ENCODE measurements at places on chromosomes 12 and 14.

DNA sequence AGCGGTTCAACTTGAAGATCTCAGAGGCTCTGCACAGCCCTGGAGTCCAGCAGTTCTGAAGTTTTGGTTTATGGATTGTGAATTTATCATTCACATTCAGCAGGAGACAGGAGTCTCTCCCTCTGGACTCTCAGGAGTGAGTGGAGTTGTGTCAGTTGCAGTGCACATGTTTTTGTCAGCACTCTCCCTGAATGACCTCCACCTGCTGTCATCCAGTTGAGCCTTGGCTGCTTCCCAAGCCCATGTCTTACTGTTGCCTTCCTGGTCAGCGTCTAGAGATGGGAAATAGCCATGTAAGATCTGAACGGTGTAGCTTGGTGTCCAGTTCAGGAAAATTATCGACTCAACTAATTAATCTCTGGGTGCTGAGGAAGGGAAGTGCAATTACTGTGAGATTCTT, 133.2 kb downstream of the PRKCH start:
- no peak for DNase-seq

DNA sequence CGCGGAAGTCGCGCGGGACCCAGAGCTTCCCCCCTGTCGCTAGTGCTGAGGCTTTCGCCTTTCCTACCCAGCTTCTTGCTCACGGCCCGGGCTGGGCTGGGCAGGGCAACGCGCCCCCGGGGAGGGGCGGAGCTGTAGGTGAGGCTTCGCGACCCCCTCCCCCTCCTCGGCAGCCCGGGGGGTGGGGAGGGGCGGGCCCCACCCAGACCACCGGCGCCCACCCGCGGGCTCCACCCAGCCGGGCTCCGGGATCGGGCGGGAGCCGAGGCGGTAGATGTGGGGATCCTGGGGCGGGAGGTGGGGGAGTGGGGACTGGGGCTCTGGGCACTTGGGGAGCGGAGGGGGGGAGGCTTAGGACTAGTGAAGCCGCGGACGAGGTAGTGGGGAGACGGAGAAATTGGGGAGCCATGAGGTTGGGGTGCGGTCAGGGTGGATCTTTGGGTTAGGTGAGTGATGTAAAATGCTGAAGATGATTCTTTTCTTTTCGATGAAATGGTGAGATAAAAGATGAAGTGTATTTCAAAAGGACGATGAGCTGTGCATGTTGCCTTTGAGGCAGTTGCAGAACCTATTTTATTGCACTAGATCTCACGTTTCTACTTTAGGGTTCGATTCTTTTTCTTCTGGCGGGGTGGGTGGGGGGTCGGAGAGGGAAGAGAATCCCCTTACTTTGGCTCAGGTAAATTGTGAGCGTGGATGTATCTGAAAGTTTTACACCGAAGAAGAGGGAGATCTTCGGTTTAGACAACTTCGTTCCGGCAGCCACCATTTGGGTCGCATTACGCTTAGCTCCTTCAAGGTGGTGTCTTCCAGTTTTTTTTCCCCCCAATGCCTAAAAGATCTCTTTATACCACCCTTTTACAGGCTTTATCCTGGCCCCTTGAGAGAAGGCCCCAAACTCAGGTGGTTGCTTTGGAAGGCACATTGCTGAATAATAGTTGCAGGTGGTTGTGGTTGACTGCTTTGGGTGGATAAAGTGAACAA, 619 bp downstream of the ERC1 start:
- no peak for DNase-seq

GRCh38 chr12:63876980-63877379, 32.5 kb downstream of the SRGAP1 start:
- no peak for DNase-seq

DNA sequence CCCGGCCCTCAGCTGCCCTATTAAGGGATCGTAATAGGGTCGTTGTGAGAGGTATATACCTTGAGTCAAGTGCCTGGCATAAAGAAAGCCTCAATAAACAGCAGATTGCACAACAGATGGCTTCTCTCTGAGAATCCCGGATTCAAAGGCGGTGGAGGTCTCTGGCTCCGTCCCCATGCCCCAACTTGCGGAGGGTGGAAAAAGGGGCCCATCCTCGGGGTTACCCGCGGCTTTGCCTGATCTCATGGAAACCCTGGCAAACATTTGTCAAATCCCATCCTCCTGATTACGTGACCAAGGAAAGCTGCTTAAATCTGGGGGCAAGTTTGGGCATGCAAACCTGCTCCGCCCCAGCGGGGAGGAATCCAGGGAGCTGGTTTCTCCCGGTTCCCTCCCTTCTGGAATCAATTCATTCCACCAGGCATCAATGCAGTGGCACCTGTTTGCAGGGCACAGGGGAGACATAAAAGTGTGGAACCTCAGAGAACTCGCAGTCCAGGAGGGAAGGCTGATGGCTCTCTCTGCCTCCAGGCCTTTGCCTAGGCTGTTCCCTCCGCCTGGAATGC, 12.3 kb downstream of the TRPV4 start:
- DNase-seq, result no peak

- no peak for DNase-seq
Observed at GRCh38 chr14:24986206-24986893, 63.6 kb downstream of the STXBP6 start.

- DNase-seq, result peak; percentile 69
Observed at GRCh38 chr12:124497658-124498057, 69.8 kb downstream of the NCOR2 start.

DNA sequence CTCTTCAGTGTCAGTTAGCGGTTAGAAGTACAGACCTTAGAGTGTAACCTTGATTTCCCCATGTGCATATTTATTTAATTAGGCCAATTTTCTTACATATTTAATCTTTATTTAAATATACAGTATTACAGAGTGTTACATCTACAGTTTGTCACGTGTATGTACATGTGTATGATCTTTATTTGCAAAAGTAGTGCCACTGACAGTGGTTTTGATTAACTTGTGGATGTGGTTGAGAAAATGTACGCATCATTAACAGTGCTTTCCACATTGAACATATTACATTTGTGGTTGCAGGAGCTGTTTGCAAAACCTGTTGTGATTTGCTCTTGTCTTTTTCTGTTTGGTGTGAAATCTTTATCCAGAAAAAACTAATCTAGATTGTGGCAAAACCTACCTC, 535.5 kb downstream of the FLRT2 start:
- DNase-seq, result no peak

- no peak for DNase-seq
Observed at GRCh38 chr14:89364316-89364715, 52.7 kb downstream of the FOXN3 start.

GRCh38 chr12:64714551-64714968, 44.6 kb downstream of the GNS start:
- DNase-seq, result no peak
